ENCODE measurements at places on chromosomes 2 and 18. TPM values are rescaled to one million over a fixed set of nuclear protein-coding genes. Genes with fewer than 3 reads are reported as not detected.
A peak's percentile ranks its signal among the peaks of the same experiment; 100 is the strongest.

DNA sequence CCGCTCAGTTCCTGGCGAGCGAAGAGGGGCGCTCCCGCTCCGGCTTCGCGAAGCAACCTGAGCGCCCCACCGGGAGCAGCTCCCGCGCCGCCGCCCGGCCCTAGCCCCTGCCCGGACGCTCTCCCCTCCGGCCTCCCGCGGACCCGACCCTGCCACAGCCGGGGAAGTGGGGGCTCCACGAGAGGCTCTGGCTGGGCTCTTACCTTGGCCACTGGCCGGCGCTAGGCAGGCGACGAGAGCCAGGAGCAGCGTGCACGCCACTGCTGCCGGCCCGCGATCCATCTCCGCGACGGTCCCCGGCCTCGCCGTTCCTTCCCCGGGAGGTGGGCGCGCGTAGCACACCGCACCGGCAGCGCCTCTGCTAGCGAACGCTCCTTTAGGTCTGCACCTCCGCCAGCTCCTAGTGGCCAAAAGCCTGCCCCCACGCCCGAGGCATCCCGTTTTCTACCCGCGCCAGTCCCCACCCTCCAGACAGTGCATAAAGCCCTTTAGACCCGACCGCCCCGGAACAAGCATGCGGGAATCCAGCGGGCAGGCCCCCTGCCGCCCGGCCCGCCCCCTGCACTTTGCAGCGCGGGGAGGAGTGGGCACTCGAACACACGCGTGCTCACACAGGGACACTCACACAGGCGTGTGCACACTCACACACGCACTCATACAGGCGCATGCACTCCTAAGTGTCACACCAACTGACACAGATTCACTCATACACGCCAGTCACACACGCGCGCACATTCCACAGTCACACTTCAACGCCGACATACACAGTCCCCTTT lies at the start of gene LRP2:
Gene LRP2 (minus strand): TSS at position 417 of the 776 bp plus-strand sequence. CDS start 135 bp downstream, at position 282.
- DNase-seq, result no peak
- H3K27me3 ChIP-seq, result no peaks in the 10 kb centered on the region
- H3K4me3 ChIP-seq, result peak within 1 kb of the TSS; percentile 32

DNA sequence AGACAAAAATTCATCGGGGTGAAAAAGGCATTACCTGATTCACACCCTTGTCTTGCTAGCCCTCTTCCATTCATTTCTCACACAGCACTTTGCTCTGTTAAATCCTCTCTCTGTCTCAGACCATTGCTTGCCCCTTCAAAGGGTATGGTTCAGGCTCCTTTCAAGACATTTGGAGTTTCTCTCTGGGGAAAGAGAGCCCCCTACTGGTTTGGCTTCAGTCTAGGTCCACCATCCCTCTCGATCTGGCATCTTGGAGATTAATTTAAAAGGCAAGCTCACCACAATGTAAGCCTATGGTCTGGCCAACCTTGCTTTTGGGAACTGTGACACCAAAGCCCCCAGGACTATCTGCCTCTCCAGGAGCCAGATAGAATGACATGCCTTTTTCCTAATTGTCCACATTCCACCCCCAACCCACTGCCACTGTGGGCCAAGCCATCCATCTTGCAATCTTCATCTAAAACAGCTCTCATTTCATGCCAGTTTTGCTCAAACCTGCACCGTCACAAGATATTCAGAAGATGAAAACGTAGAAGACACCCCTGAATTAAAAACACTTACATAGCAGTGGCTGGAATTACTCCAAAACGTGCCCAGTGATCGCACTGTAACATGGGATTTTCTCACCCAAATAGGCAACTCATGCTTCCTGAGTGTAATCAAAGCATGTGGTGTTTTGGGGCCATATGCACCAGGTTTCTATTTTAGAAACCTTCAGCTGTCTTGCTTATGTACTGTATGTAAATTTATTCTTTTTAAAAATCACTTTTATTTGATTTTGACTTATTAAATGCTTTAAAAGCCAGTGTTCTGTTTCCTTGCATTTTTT lies 93.9 kb downstream of the FARSB start:
- H3K27me3 ChIP-seq, result no peaks in the 10 kb centered on the region
- DNase-seq, result peak; percentile 22
- H3K4me1 ChIP-seq, result no peaks in the 10 kb centered on the region
- no peak overlapping the region for H3K4me3 ChIP-seq

- DNase-seq, result no peak
- peaks cover 13% of the 10 kb centered on the region for H3K4me1 ChIP-seq
- H3K4me3 ChIP-seq, result no peak overlapping the region
- H3K27ac ChIP-seq, result no peak overlapping the region
- no peaks in the 10 kb centered on the region for H3K27me3 ChIP-seq
Measured at GRCh38 chr2:235004329-235004903, 52.6 kb downstream of the SH3BP4 start.

- peaks cover 6% of the 10 kb centered on the region for H3K4me1 ChIP-seq
- no peak overlapping the region for H3K27ac ChIP-seq
- no peaks in the 10 kb centered on the region for H3K27me3 ChIP-seq
Measured at GRCh38 chr2:215830304-215830703, 183.0 kb downstream of the MREG start.

DNA sequence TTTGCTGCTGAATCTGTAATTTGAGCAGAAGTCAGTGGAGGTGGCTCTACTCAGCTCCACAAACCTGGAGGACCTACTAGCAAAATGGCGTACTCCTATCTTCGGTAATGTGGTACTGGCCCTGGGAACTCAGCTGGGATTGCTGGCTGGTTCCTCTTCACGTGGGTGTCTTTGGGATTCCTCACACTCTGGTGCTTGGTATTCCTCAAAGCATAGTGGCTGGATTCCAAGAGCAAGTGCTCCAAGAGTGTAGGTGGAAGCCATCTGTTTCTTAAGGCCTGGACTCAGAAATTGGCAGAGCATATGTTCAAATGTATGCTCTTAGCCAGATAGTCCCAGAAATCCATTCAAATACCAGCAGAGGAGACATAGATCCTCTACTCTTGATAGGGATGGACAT lies 281.9 kb upstream of the CDH7 start:
- no peak overlapping the region for H3K4me3 ChIP-seq
- no peaks in the 10 kb centered on the region for H3K36me3 ChIP-seq
- no peak overlapping the region for H3K27ac ChIP-seq
- DNase-seq, result no peak
- no peaks in the 10 kb centered on the region for H3K4me1 ChIP-seq

GRCh38 chr18:5178519-5178918 lies 18.5 kb downstream of the AKAIN1 start:
- H3K4me1 ChIP-seq, result no peaks in the 10 kb centered on the region
- H3K4me3 ChIP-seq, result no peak overlapping the region
- no peak overlapping the region for H3K27ac ChIP-seq
- DNase-seq, result no peak
- no peaks in the 10 kb centered on the region for H3K27me3 ChIP-seq

DNA sequence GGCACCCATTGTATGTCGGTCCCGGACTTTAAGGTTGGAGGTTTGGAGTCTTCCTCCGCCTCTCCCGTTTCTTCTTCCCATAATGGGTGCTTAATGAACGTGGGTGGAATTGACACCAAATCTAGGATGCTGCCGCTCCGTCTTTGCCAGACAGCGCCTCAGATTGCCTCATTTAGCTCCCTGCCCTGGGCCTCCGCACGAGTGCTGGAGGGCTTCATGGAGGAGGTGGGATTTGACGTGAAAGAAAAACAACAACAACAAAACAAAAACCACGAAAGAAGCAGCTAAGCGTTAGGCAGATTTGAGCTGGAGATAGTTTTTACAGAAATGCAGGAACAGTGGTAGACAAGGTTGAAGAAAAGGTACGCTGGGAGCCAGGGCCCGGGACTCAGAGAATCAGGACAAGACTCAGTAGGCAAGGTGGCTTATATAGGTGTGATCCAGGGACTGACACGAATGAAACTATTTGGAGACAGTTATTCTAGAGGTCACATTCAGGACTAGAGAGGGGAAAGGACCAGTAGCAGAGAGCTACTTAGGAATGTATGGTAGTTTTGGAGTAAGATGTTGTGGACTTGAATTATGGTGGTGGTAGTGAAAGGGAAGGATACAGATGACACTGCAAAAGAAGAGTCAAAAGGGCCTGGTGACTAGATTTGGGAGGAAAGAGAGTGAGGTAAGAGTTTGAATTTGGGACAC lies 605 bp downstream of the ZNF2 start:
- H3K4me3 ChIP-seq, result peak overlapping the region; percentile 88
- H3K36me3 ChIP-seq, result no peaks in the 10 kb centered on the region
- no peaks in the 10 kb centered on the region for H3K27me3 ChIP-seq
- no peak overlapping the region for H3K27ac ChIP-seq
- H3K4me1 ChIP-seq, result peaks cover 6% of the 10 kb centered on the region

DNA sequence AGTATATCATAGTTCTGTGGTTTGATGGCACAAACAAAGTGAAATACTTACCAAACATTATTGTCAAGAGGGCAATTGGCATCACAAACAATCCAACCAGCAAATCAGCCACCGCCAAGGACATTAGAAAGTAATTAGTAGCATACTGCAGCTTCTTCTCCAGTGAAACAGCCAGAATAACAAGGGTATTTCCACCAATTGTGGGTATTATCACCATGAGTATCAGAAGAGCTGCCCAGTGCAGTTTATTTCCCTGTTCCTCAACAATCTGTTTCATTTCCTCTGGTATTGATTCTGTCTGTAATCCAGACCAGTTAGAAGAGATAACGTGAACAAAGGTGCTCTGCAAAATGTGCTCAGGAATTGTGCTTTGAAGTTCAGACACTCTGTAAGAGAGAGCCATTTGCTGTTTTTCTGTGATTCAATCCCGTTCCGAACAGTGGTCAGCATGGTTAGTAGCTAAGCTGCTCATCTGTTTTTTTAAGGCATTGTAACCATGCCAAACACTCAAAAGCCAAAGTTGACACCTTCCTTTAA lies 1.4 kb downstream of the HTR2B start:
- H3K36me3 ChIP-seq, result no peaks in the 10 kb centered on the region
- H3K27me3 ChIP-seq, result no peaks in the 10 kb centered on the region
- no peak for DNase-seq
- H3K27ac ChIP-seq, result no peak overlapping the region
- peaks cover 2% of the 10 kb centered on the region for H3K4me1 ChIP-seq

- no peaks in the 10 kb centered on the region for H3K36me3 ChIP-seq
- DNase-seq, result no peak
- H3K27ac ChIP-seq, result no peak overlapping the region
- H3K4me3 ChIP-seq, result no peak overlapping the region
Measured at GRCh38 chr2:102437122-102437521, 14.2 kb downstream of the IL18RAP start.

DNA sequence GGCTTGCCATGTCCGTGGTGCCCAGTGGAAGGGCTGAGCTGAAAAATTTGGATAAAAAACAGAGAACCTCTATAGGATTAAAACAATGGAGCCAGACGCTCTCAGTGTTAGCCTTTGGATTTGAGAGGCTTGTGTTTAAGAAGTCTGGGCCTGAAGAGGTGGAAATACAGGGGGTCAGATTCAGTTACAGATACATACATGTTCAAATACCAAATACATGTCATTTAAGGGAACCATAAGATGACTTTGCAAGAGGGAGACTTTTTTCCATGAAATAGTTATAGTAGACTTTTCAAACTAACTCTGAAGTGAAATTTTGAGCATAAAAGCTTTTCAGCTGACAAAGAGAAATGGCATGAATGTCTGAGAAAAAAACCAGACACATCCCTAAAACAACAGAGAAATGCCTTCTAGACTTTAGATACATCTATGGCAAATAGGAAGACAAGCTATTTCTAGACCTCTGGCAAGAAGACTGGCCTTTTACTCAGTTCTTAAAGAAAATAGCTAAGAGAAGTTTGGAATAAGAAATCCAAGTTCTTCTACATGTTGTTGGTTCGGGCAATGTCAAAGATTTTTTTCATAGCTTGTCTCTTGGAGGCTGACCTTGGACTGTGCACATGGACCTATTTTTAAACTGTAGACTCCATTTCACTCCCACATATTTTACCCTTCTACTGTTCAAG lies 112.9 kb downstream of the LTBP1 start:
- H3K4me3 ChIP-seq, result no peak overlapping the region
- H3K27ac ChIP-seq, result peak overlapping the region; percentile 53
- no peaks in the 10 kb centered on the region for H3K36me3 ChIP-seq
- H3K27me3 ChIP-seq, result no peaks in the 10 kb centered on the region
- peaks cover 5% of the 10 kb centered on the region for H3K4me1 ChIP-seq

DNA sequence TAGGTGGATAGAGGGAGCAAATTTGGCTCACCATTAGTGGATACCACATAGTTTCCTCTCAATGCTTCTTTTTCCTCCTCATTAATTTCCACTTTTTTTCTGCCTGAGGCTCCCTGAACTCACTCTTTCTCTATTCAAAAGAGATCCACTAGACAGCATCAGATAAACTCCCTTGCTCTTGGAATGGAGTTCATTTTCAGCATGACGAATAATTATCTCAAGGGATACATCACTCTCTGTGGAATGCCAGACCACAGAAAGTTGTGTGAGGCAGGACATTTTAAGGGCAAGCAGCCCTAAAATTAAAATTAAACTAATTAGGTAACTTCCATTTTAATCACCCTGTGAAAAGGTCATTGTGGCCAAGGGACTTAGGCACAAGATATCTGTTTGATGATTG lies 1920.1 kb upstream of the CELF4 start:
- no peaks in the 10 kb centered on the region for H3K27me3 ChIP-seq
- no peaks in the 10 kb centered on the region for H3K36me3 ChIP-seq
- no peaks in the 10 kb centered on the region for H3K4me1 ChIP-seq
- no peak overlapping the region for H3K27ac ChIP-seq
- no peak for DNase-seq

DNA sequence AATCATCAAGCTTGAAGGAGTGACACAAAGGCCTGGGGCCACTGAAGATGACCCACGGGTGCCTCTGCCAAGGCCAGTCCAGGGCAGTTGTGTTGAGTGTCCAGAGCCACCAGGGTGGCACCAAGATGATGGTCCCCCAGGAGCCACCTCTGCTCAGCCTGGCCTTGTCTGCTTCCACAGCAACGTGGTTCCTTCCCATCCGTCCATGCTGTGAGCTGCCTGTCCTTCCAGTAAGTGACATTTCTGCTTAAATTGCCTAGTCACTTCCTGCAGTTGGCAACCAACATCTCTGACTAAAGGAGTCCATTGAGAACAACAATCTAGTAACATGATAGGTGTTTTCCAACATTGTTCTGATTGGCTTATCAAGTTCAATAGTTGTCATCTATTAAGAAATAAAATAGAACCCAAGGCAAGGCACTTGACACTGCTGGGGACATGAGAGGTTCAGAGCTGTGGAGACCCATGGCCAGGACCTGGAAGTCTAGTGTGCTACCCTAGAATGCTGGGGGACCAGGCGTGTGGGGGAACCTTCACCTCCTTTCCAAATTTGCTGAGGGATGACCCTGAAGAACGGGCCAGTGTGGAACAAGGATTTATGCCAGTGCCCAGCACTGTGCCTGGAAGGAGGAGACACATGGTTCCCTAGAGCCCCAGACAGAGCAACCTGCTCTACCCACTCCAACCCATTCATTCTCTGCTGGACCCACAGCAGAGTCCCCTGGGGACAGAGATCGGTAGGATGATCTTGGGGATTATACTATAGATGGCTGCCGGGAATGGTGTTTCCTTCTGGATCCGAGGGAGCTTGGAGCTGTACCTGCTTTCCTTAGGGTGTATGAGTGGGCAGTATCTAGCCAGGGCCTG lies 98.9 kb upstream of the EPC2 start:
- no peak overlapping the region for H3K27ac ChIP-seq
- H3K36me3 ChIP-seq, result no peaks in the 10 kb centered on the region
- no peak for DNase-seq
- no peak overlapping the region for H3K4me3 ChIP-seq
- no peaks in the 10 kb centered on the region for H3K27me3 ChIP-seq

Gene DNAJC27
- total RNA-seq, result 10.2 TPM

Gene CHRNA1
- total RNA-seq, result not detected

Gene LBX2
- total RNA-seq, result not detected

Gene BMP10
- not detected for total RNA-seq

Gene C2orf78
- not detected for total RNA-seq

Gene PLEK
- total RNA-seq, result 1.5 TPM
